ENCODE measurements at places on chromosomes 1 and 21.
A peak's percentile ranks its signal among the peaks of the same experiment; 100 is the strongest.

DNA sequence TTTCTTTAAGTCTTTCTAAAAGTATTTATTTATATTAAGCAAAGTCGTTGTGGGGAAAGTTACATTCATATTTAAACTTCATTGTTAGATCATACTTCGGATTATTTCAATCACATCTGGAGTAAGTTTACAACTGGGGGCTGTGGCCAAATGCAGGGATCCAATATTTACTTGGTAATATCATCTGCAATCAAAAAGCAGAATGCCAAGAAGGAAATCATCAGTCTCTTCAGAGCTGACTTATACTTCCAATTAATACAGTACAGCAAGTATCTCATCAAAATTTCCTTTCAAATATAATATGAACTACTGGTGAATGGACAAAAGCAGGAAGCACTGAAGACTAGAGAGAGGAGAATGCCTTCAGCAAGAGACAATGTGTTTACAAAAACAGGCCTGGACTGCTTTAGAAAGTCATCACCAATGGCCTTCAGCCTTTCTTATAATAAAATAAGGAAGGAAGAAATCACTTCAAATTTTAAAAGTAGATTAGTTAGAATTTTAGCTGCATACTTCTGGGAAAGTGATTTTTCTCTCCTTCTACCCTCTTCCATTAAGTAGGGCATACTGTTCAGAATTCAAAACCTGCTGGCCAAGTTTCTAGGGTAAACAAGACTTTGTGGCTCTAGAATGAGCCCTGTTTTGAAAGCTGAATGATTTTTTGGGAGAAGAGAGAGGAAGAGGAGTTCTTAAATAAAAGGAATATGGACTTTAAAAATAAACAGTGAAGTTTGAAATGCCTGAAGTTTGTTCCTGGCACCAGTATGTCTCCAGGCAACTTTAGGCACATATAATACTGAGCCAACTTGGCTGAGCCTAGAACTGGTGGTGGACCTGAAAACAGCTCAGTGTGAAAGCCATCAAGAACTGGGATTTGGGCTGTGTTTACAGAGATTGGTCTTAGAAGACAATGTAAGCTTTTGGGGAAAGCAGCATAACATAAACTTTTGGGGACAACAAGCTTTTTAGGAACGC lies 22.2 kb upstream of the MYOC start:
- DNase-seq, result no peak

DNA sequence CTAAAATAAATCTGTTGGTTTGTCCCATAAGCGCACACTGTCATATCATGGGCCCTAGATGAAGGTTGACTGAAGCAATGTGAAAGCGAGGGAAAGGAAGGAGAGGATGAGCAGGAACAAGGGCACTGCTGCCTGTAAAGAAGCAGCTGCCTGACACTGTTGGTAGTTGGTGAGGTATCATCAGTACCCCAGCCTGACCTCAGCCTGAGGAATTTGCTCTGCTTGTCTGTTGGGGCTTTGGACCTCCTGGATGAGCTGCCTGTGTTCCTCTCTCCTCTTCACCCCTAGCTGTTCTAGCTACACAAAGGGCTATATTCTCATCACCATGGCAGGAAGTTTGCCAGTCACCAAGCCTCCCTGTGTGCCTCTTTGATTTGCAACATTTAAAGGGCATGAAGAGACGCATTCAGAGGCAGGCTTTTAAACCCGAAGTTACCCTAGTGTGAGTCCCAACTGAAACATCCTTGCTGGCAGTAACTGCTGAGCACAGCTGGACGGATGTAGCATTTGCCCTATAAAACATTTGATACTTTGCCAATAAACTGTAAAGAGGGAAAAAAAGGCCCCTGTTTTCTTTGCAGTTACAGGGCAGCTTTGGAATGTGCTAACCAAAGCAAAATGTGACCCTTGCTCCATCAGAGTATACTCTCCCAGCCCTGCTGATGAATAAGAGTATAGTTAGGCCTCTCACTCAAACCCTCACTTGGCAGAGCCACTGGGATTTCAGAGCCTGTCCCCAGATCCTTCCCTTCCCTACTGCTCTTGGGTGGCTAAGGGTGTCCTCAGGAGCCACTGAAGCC lies 22.2 kb upstream of the SPATA6 start:
- DNase-seq, result no peak

DNA sequence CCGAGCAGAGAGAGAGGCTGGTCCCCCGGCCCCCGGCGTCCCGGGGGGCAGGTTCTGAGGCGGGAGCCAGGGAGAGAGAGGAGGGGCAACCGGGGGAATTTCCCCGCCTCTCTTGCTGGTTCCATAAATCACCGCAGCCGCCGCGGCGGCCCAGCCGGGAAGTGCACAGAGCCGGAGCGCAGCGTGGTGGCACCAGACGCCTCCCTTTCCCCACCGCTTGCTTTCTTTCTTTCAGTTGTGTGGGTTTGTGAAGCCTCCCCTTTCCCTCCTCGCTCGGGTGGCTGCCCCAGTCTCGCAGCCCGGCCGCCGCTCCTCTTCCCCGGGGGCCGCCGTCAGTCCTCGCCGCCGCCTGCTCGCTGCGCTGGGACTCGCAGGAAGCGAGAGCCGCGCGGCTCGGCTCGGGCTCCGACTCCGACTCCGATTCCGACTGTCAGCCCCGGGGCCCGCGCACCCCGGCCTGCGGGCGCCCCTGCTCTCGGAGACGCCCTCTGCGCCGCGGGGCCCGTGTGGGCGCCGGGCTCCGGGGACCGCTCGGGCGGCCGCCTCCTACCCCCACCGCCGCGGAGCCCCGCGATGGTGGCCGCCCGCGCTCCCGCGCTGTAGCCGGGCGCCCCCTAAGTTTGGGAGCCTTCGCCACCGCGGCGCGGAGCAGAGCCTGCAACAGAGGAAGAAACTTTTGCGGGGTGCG lies at the start of gene CACHD1:
Gene CACHD1 (plus strand): TSS at position 153 of the 688 bp plus-strand sequence. CDS start 616 bp downstream, outside the sequence.
- DNase-seq, result peak; percentile 56

DNA sequence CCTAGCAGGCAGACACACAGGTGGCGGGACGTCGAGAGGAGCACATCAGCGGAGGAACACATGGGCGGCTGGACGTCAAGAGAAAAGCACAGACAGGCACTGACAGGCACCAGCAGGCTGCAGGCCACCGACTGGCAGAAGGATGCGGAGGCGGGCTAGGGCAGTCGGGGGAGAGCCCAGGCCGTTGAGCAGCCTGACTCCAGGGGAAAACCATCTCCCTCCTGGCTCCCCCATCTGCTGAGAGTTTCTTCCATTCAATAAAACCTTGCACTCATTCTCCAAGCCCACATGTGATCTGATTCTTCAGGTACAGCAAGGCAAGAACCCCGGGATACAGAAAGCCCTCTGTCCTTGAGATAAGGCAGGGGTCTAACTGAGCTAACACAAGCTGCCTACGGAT lies 25.5 kb downstream of the B3GALT5 start:
- DNase-seq, result no peak

All from activated CD8-positive, alpha-beta memory T cell treated with anti-CD3 and anti-CD28 coated beads for 48 hours (primary cell).